ENCODE measurements at places on chromosomes 16 and 17. TPM values are rescaled to one million over a fixed set of nuclear protein-coding genes. Genes with fewer than 3 reads are reported as not detected.
A peak's percentile ranks its signal among the peaks of the same experiment; 100 is the strongest.

DNA sequence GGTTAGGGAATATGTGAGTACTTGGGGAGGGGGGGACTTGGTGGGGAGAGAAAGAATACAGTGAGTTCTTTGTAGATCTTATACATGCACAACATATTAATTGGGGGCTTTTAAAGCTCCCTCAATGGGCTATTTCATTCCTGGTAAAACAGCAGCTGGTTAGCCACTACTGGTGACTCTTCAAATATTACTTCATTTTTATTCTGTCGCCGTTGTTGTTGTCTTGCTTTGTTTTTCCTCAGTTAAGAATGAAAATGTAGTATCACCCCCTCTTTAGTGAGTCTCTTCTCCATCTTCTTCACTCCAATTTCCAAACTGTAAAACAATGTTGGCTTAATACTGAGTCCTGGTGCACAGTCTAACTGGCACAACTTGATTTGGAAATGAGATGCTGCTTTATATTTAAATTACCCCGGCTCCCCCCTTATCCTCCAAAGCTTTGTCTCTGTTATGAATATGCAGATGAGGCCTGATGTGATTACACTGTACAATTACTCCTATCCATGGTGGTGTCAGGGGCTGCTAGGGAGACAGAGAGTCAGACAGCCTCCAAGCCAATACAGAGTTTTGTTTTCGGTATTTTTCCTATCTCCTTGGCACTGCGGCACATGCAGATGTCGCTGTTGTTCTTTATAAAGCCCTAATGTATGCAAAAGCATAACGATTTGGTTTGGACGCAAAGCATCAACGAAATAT, 256.9 kb upstream of the PMFBP1 start:
- H3K4me1 ChIP-seq: no peaks in the 10 kb centered on the region
- H3K4me3 ChIP-seq: no peak overlapping the region
- H3K27ac ChIP-seq: no peak overlapping the region
- no peak for DNase-seq
- H3K27me3 ChIP-seq: no peaks in the 10 kb centered on the region

- peak overlapping the region; percentile 10 for H3K27ac ChIP-seq
- peaks cover 22% of the 10 kb centered on the region for H3K4me1 ChIP-seq
- H3K36me3 ChIP-seq: no peaks in the 10 kb centered on the region
- H3K4me3 ChIP-seq: no peak overlapping the region
- H3K27me3 ChIP-seq: no peaks in the 10 kb centered on the region
These were observed 3.1 kb upstream of the KRT36 start for GRCh38 chr17:41492771-41493170.

DNA sequence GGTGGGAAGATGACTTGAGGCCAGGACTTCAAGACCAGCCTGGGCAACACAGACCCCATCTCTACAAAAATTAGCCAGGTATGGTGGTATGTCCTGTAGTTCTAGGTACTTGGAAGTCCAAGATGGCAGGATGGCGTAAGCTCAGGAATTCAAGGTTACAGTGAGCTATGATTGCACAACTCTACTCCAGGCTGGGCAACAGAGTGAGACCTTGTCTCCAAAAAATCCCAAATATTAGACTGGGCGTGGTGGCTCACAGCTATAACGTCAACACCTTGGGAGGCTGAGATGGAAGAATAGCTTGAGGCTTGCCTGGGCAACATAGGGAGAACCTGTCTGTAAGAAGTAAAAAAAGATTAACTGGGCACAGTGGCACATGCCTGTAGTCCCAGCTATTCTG, 30.8 kb downstream of the SUZ12 start:
- peaks cover 19% of the 10 kb centered on the region for H3K36me3 ChIP-seq
- DNase-seq: no peak
- no peaks in the 10 kb centered on the region for H3K4me1 ChIP-seq
- H3K4me3 ChIP-seq: no peak overlapping the region
- no peaks in the 10 kb centered on the region for H3K27me3 ChIP-seq

DNA sequence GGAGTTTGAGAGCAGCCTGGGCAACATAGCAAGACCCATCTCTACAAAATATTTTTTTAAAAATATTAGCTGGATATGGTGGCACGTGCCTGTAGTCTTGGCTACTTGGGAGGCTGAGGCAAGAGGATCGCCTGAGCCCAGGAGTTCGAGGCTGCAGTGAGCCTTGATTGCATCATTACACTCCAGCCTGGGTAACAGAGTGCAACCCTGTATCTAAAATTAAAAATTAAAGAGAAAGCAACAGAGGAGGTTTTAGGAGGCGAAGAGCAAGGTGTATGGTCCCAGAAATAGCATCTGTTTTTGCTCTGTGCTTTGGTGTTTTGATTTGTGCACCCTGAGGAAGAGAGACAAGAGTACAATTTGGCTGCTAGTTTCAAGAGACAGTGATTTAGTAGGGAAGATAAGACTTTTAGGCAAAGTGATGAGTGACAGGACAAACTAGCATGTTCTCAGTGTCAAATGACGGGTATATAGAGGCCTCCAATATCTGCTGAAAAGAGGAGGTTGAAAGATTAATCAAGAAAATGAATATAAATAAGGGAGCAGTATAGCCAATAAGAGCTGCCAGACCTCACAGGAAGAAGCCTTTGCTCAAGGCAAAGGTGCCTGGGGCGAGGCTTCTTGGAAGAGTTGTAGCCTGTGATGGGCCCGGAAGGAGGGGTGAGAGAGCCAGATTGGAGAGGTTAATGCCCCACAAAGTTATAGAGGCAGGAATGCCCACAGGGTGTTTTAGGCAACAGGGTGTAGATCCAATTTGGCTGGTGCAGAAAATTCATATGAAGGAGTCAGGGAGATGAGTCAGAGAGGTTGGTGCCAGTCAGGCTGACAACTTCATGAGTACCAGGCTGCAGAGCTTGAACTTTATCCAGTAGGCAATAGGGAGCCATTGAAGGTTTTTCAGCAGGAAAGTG, 11.4 kb downstream of the HLF start:
- no peaks in the 10 kb centered on the region for H3K36me3 ChIP-seq
- H3K27ac ChIP-seq: no peak overlapping the region
- H3K4me1 ChIP-seq: peaks cover 3% of the 10 kb centered on the region
- H3K4me3 ChIP-seq: no peak overlapping the region
- H3K27me3 ChIP-seq: peaks cover 14% of the 10 kb centered on the region

- H3K4me1 ChIP-seq: peaks cover 8% of the 10 kb centered on the region
- H3K36me3 ChIP-seq: no peaks in the 10 kb centered on the region
- H3K27ac ChIP-seq: no peak overlapping the region
- peak overlapping the region; percentile 55 for H3K4me3 ChIP-seq
These were observed 849 bp downstream of the PRR29 start for GRCh38 chr17:63998721-63999679.

- peaks cover 2% of the 10 kb centered on the region for H3K4me1 ChIP-seq
- no peak overlapping the region for H3K4me3 ChIP-seq
- no peaks in the 10 kb centered on the region for H3K27me3 ChIP-seq
- H3K27ac ChIP-seq: no peak overlapping the region
- H3K36me3 ChIP-seq: peaks cover 33% of the 10 kb centered on the region
- no peak for DNase-seq
These were observed 9.7 kb downstream of the FLII start for GRCh38 chr17:18248811-18249210.

- DNase-seq: no peak
- H3K4me3 ChIP-seq: no peak overlapping the region
- H3K27me3 ChIP-seq: peaks cover 96% of the 10 kb centered on the region
- H3K36me3 ChIP-seq: no peaks in the 10 kb centered on the region
These were observed 10.2 kb upstream of the HOXB9 start for GRCh38 chr17:48636177-48637018.

GRCh38 chr16:85963753-85964285, 64.9 kb downstream of the IRF8 start:
- peaks cover 37% of the 10 kb centered on the region for H3K27me3 ChIP-seq
- H3K36me3 ChIP-seq: no peaks in the 10 kb centered on the region
- H3K4me1 ChIP-seq: peaks cover 2% of the 10 kb centered on the region
- DNase-seq: no peak

- H3K4me3 ChIP-seq: no peak overlapping the region
- DNase-seq: no peak
- no peaks in the 10 kb centered on the region for H3K4me1 ChIP-seq
- peaks cover 28% of the 10 kb centered on the region for H3K36me3 ChIP-seq
- H3K27ac ChIP-seq: no peak overlapping the region
These were observed 108.8 kb downstream of the CCDC182 start for GRCh38 chr17:57636274-57636673.

DNA sequence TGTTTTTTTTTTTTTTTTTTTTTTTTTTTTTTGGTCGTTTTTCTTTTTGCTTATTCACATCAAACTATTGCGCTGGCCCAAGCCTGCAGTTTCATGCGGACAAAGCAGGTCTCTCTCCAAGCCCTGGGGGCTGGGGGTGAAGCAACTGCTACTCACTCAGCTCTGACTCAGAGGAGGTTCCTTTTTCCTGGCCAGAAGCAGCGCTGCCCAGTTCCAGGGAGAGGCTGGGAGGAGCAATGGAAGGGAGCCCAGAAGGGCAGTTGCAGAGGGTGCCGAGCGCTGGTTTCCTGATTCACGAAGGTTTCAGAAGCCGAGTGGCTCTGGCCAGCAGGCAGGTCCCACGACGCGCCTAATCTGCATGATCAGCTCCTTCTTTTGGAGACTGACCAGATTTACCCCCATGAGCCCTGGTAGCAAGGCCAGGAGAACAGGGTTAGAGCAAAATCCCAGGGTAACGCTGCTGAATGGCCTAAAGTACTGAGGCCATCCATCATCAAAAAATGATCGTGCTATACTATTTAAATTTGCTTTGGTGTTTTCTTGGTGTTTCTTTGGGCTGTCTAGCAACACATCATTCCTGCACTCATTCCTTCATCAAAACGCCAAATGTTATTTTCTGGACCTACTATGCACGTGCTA, 144.7 kb upstream of the SOX9 start:
- no peaks in the 10 kb centered on the region for H3K36me3 ChIP-seq
- H3K27me3 ChIP-seq: no peaks in the 10 kb centered on the region
- DNase-seq: peak; percentile 89
- H3K4me1 ChIP-seq: peaks cover 17% of the 10 kb centered on the region
- peak overlapping the region; percentile 77 for H3K27ac ChIP-seq

DNA sequence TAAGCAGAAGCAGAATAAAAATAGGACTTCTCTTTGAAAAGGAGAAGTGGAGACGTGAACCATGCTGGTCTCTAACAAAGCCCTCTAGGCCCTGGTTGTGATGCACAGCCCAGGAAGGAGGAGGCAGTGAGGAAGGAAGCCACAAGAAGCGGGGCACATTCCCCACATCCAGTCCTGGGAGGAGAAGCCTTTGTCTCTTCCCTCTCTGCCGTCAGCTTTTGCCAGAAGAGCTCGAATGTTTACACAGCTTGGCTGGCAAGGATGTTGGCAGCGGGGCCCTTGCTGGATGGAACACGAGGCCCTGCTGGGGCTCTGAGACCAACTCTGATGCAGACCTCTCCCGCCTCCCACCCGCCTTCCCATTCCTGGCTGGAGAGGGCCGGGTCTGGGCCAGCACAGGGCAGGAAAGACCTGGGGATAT, 91.3 kb downstream of the MAF start:
- H3K27ac ChIP-seq: no peak overlapping the region
- no peak overlapping the region for H3K4me3 ChIP-seq
- H3K36me3 ChIP-seq: no peaks in the 10 kb centered on the region
- no peak for DNase-seq
- peaks cover 8% of the 10 kb centered on the region for H3K4me1 ChIP-seq
- peaks cover 24% of the 10 kb centered on the region for H3K27me3 ChIP-seq

DNA sequence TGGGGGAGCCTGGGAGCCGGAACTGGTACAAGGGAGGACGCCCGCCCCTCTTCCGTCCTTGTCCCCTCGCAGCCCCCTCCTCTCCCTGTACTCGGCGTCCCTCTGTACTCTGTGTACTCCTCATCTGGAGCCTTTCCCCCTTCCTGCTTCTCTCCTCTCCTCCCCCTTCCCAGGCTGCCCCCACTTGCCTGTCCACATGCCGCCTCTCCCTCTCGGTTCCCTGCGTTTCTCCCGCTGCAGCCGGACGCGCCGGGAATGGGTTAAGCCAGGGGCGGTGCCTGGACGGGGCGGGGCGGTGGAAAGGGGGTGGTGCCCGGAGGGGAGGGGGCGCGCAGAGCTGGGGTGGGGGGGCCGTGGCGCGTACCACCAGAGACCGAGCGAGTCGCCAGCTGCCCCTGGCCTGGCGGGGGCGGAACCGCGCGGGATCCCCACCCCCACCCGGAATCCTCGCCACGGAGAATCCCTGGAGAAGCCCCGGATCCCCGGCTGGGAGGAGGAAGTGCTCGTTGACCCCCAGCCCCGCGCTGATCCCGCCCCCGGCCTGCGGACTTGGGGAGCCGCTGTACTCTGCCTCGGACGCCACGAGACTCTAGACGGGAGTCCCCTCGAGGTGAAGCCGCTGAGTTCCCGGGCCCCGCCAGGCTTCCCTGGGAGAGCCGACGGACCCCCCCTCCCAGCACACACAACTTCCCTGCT, 22.6 kb downstream of the GJD3 start:
- H3K36me3 ChIP-seq: peaks cover 11% of the 10 kb centered on the region
- H3K27me3 ChIP-seq: no peaks in the 10 kb centered on the region
- H3K4me1 ChIP-seq: peaks cover 62% of the 10 kb centered on the region

DNA sequence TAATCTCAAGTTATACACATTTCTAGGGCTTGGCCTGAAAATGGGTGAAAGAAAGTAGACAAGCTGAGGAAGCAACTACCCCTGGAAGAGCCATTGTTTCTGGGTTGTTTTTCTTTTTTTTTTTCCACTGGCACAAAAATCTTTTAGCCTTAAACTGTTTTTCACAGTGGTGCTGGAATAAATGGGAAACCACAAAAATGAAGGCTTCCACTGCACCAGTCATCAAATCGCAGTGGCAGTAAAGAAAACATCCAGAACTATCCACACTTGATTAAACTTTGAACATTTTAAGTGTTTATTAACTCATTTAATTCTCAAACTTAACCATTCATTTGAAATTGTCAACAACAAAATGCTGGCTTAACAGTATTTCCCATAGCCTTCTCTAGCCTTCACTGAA, 14.3 kb downstream of the CMTM4 start:
- H3K4me1 ChIP-seq: peaks cover 24% of the 10 kb centered on the region
- DNase-seq: no peak
- H3K36me3 ChIP-seq: peaks cover 2% of the 10 kb centered on the region
- no peak overlapping the region for H3K4me3 ChIP-seq

- H3K36me3 ChIP-seq: no peaks in the 10 kb centered on the region
- DNase-seq: no peak
- no peaks in the 10 kb centered on the region for H3K4me1 ChIP-seq
- no peak overlapping the region for H3K4me3 ChIP-seq
- no peak overlapping the region for H3K27ac ChIP-seq
These were observed 10.1 kb downstream of the SNX29 start for GRCh38 chr16:11986521-11987057.

- H3K4me3 ChIP-seq: no peak overlapping the region
- H3K4me1 ChIP-seq: peaks cover 21% of the 10 kb centered on the region
- H3K36me3 ChIP-seq: peaks cover 15% of the 10 kb centered on the region
- H3K27ac ChIP-seq: no peak overlapping the region
- DNase-seq: no peak
- no peaks in the 10 kb centered on the region for H3K27me3 ChIP-seq
These were observed 3.3 kb downstream of the AXIN1 start for GRCh38 chr16:349211-349610.

DNA sequence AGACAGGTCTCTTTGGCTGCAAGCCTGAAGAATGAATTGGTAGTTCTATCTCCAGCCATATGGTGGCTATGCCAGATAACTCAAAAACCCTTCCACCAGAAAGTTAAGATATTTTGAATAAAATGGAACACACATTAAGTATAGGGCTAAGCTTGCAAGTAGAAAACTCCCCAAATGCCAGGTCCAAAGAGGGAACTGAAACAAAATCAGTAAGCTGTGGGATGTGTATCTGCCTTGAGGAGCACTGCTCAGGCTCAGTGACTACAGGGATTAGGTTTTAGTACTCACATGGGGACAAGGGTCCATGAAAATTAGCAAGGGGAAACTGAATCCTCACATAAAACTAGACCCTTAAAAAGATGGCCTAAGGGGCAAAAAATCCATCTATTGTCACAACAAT, 115.7 kb upstream of the PMFBP1 start:
- peaks cover 37% of the 10 kb centered on the region for H3K4me1 ChIP-seq
- no peak overlapping the region for H3K27ac ChIP-seq
- no peak for DNase-seq
- no peak overlapping the region for H3K4me3 ChIP-seq

GGT6 gene
- not detected for total RNA-seq

CORO7 gene
- 40.1 TPM for total RNA-seq

SSH2 gene
- 21.9 TPM for total RNA-seq

LITAFD gene
- total RNA-seq: not detected

EXOSC6 gene
- 66.2 TPM for total RNA-seq

SPATA32 gene
- total RNA-seq: 0.18 TPM
